Adrenal gland (tissue), 19 donors: ENCODE measurements at places on chromosomes 13 and 19. TPM values are rescaled to one million over a fixed set of nuclear protein-coding genes. Genes with fewer than 3 reads are reported as not detected.

Gene EXOC3L2
- polyA plus RNA-seq = 24.6 TPM

Gene KLK3
- 0.35 TPM for polyA plus RNA-seq

Gene KRTDAP
- not detected for polyA plus RNA-seq

Gene ZNF865
- polyA plus RNA-seq = 11.7 TPM

Gene RGL3
- 24.2 TPM for polyA plus RNA-seq

Gene SMIM44
- polyA plus RNA-seq = not detected

Gene FAM187B
- polyA plus RNA-seq = 0.48 TPM

Gene PPM1N
- polyA plus RNA-seq = 1.7 TPM

Gene ZNF491
- 2.2 TPM for polyA plus RNA-seq

Gene CHAF1A
- polyA plus RNA-seq = 4.0 TPM

Gene PDCD2L
- 13.2 TPM for polyA plus RNA-seq

Gene ELANE
- 3.4 TPM for polyA plus RNA-seq
